ENCODE measurements at places on chromosomes 3 and 15. TPM values are rescaled to one million over a fixed set of nuclear protein-coding genes. Genes with fewer than 3 reads are reported as not detected.

The CX3CR1 gene
- not detected for total RNA-seq

The OCA2 gene
- total RNA-seq: not detected

The CNTN6 gene
- total RNA-seq: not detected

DNA sequence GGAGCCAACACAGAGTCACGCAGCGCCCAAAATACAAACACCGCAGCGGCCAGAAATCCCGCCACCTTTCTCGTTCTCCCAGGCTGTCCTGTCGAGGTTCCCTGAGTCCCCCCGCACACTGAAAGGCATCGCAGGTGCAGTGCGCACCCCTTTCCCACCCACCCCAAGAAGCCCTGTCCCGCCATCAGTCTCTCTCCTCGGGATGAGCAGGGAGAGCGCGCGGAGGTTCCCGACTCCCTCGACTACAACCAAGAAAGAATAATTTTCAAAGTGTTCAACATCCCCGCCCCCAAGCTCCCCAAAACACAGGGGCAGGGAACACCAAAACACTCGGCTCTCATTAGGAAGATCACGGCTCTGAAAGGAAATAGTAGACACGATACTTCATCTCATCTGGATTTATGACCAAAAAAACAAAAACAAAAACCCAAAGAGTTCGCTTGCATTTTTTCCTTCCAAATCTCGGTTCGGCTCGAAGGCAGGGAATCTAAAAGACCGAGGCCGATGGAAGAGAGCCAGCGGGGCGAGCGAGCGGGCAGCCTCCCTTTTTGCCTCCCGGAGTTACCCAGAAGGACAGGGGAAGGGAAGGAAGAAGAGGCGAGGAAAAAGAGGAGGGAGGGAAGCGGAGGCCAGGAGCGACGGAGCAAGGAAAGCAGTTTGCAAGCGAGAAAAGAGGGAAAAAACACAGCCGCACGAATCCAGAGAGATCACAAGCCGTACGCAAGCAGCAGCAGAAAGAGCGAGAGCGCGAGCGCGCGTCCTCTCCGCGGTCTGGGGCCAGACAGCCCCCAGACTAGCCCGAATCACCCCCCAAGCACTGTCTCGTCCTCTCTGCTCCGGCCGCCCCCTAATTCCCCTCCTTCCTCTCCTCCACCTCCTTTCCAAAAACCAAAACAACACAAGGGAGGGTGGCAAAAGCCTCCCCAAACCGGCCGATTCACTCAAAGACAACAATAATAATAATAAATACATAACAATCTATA is 808 bp downstream of the BCL6 start:
- no peak for DNase-seq

- no peak for DNase-seq
Measured at GRCh38 chr15:24067733-24068501, 380.8 kb upstream of the NDN start.

DNA sequence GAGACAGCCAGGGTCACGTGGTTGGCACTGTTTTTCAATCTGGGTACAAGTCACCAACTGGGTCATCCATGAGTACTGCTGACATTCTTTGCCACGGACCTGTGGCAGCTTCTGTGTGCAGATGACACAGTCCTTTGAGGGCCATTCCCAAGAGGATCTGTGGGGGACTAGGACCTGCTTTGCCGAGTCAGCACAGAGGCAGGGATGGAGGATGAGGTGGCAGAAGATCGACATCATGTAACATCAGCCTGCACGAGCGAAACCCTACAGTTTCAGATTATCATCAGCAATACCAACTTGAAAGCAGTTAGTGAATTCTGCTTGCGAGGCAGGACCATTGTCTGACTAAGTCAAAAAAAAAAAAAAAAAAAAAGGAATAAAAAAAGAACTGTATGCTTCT is 227.7 kb downstream of the FOXP1 start:
- no peak for DNase-seq

DNA sequence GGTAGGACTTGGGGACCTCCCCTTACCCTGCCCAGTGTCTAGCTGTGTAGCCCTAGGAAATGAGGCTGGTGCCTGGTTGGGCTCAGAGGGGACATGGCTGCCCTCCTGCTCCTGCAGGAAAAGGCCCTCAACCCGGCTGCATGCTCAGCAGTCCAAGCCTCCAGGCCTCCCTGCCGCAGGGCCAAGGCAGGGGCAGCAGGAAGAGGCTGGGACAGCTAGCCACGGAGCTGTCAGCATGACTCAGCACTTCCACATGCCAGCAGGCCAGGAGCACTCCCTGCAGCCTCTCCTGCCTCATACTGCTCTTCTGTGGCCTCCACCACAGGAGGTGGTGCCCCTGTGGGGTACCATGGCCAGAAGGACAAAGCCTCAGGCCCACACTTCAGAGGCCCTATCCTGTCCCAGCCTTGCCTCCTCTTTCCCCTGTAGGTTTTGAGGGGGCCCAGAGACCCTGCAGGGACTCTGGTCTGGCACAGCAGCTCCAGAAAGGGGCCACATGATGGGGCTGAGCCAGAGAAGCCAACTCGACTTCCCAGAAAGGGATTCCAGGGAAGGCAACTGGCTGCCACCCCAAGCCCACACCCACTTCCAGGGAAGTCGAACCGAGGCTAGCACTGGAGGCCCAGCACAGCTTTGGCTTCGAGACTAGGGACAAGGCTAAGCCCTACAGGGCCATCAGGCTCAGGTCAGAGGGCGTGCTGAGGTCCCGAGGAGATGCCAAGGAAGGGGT is 19.5 kb downstream of the TKT start:
- peak; percentile 94 for DNase-seq
